ENCODE measurements at places on chromosomes 6 and 20. TPM values are rescaled to one million over a fixed set of nuclear protein-coding genes. Genes with fewer than 3 reads are reported as not detected.

The NKAPL gene
- total RNA-seq: not detected

DNA sequence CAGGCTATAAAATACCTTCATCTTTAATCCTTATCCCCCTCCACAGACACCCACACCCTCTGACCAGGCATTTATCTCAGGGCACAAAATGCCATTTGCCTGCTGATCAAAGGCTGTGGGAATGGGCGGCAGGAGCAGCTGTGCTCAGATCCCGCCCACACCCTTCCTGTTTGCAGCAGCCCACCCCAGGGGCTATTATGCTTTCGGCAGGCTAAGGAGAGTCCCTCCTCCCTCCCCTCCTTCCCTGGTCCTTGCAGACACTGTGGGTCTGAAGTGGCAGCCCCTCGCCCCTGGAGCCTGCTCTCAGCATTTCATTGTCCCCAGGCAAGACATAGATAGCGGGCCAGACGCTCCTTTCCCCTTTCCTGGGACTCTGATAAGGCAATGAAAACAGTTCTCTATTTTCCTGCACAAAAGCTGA lies 220.8 kb upstream of the HEY2 start:
- no peak for DNase-seq

DNA sequence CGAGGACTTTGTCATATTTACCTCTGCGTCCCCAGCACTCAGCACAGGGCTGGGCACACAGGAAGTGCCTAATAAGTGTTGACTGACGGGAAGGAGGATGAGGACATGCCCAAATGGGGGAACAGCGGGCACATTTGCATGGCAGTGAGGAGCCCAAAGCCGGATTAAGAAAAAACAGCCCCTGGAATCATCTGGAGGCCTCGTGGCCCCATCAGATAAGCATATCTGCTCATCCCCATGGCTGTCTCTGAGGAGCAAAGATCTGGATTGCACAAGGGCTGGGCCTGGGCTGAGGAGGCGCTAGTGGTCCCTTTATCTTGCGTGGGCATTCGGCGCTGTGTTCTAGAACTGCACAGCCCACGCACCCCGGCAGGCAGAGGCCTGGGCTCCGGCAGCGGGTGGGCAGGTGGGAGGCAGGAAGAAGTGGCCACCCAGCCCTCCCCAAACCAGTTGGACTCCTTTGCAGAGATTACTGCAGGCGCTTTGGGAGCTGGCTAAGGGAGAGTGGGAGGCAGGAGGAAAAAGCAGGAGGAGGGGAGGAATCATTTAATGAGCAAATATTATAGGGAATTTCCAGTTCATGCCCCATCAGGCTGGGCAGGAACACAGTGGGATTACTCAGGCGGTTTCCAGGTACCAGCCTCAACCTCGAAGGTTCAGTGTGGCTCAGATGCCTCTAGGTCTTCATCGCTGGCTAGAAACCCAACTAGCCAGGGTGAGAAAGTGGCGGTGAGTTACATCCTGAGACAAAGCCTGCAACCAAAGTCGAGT lies 108.1 kb downstream of the CEBPB start:
- no peak for DNase-seq

DNA sequence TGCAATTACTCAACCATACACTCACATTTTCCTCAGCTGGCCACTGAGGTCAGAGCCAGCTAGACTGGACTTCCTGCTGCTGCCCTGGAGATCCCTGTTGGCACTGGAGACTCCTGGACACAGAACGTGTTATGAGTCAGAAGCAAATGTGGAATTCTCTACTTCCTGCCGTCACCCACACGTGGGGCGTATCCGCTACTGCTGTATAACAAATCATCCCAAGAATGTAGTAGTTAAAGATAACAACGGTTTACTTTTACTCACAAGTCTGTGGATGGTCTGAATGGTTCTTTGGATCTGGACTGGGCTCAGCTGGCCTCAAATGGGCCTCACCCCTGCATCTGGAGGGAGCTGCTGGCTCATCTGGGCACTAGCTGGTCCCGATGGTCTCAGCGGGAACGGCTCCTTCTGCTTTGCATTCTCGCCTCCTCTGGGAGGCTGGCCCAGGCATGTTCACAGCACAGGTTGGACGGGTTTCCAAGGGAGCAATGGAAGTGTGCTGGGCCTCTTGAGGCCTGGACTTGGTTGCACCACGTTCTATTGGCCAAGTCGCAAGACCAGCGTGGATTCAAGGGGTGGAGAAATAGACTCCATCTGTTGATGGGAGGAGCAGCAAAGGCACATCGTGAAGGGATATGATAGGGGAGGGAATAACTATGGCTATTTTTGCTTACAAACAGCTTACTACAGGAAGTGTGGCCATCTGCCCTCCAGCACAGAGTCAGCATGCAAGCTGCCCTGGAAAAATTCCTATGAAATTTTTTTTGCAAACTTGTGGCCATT lies 118.5 kb downstream of the SNX5 start:
- peak; percentile 81 for DNase-seq

DNA sequence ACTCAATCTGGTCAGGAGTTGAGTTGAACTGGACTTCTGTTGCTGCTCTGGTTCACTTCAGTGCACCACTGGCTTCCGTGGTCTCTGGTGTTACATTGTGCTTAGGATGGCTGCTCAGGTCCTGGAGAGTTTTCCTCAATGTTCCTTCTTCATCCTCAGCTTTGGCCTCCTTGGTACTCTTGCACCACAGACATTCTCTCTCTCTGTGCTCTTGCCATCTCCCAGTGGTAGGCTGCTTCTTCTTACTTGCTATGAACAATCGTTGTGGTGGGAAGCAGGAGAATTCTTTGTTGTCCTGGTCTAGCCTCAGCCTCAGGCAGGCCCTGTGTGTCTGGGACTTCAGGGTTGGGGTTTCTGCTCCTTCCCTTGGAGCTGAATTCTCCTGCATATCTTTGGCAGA lies 14.5 kb upstream of the DUSP22 start:
- no peak for DNase-seq

The THBS2 gene
- 0.19 TPM for total RNA-seq

- DNase-seq: no peak
Measured at GRCh38 chr20:47111576-47111975, 216.9 kb downstream of the EYA2 start.

The PPIL1 gene
- total RNA-seq: 76.8 TPM

GRCh38 chr6:87436435-87436834 lies 28.7 kb downstream of the CFAP206 start:
- peak; percentile 30 for DNase-seq

GRCh38 chr20:922781-923180 lies 6.6 kb upstream of the ANGPT4 start:
- no peak for DNase-seq

The PNLDC1 gene
- total RNA-seq: not detected

DNA sequence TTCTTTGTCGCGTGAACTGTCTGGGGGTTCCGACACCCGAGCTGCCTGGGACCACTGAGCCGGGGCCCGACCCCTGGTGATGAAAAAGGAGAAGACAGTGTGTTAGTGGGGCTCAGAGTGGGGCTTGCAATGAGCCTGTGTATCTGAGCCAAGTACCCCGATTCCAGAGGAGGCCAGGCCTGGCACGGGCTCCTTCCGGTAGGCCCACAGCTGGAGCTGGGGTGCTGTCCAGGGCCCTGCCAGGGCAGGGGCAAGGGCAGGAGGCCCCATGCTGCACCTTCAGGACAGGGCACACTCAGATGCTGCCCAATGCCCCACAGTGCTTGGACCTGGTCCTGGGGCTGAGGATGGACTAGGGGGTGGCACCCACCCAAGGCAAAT lies 89.4 kb downstream of the TAF4 start:
- no peak for DNase-seq

The ZNF311 gene
- total RNA-seq: 1.2 TPM

- no peak for DNase-seq
Measured at GRCh38 chr6:39449022-39449421, 126.5 kb upstream of the KCNK16 start.

- DNase-seq: no peak
Measured at GRCh38 chr6:131014080-131014776, 48.8 kb downstream of the EPB41L2 start.

DNA sequence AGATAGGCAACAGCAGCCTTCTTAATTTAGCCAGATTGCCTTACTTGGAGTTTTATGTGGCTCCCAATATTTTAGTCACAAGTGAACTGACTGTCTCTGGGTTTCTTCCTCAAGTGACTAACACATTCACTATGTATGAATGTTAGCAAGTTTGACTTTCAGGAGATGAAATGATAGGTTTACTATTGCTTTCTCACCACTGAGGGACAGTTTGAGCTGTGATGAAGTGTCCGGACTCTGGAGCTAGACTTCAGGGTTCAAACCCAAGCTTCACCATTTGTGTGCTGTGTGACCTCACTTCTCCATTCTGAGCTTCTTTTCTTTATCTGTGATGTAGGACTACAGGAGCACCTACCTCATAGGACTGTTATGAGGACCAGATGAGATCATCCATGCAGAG lies 8.2 kb downstream of the DHX35 start:
- DNase-seq: no peak

The ANKRD66 gene
- total RNA-seq: not detected

- DNase-seq: no peak
Measured at GRCh38 chr6:118316796-118317384, 231.2 kb upstream of the PLN start.

The AKAP7 gene
- total RNA-seq: 2.9 TPM

The NKX2-2 gene
- total RNA-seq: 0.56 TPM

The WFDC12 gene
- not detected for total RNA-seq

GRCh38 chr6:107144014-107144413 lies 28.7 kb upstream of the BEND3 start:
- no peak for DNase-seq

The MRPS26 gene
- total RNA-seq: 80.0 TPM

DNA sequence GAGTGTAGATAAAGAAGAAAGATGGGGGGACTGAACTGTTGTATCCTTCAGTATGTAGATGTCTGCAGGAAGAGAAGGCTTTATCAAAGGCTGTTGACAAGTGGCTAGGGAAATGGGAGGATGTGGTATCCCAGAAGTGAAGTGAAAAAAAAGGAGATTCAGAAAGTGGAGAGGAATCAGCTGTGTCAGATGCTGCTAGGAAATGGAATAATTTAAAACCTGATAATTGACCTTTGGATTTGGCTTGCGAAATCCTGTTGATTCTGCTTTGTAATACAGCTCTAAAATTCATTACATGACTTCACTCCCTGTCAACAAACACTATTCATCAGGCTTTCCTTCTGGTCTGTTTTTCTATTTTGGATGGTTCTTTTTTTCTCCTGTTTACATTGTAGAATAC lies 41.7 kb downstream of the PHF3 start:
- DNase-seq: no peak

GRCh38 chr6:113162739-113163138 lies 694.4 kb upstream of the MARCKS start:
- no peak for DNase-seq

DNA sequence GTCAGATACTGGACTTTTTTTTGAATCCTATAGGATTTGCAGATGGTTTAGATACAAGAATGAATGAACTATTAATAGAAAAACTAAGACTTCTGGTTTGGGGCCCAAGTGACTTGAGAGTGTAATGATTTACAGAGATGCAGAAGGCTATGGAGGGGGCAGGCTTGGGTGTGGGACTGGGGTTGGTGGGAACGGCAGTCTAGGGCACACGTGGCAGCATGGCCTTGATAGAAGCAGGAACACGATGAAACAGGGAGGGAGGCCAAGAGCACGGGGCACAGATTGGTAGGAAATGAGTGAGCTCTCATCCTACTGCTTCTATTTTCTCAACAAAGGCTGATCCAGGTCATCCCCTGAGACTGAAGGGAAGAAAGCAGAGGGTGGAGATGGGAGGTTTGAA lies 3.4 kb upstream of the UST start:
- DNase-seq: no peak

DNA sequence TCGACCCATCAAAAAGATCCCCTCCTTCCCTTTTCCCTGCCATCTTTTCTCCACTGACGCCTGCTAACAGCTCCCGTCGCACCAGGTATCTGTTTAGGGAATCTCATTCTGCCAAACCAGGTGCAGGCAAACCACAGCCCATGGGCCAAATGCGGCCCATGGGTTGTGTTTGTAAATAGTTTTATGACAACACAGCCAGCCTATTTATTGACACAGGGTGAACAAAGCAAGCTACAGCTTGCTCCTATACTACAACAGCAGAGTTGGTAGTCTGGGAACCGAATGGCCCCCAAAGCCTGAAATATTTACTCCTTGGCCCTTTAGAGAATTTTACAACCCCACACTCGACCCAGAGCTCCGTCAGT lies 16.4 kb downstream of the NFATC2 start:
- DNase-seq: no peak

- no peak for DNase-seq
Measured at GRCh38 chr6:79756496-79756895, 125.4 kb downstream of the SH3BGRL2 start.

DNA sequence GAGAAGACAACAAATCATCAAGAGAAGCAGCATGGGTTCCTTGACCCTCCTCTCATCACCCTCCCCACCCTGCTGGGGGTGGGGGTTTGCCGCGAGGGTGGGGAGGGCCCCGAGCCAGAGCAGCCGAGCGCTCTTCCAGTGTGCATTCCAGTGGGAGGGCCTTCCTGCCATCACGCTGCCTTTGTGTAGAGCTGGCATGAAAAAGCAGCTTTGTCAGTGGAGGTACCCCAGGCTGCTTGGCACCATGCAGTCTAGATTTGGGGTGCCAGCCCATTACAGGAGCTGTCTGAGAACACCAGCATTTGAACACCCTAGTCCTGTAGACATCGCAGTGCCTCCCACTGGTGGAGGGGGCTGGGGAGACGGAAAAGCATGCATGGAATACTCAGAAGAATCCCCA lies 12.2 kb downstream of the BAK1 start:
- DNase-seq: no peak

GRCh38 chr6:118739696-118740353 lies 88.4 kb upstream of the CEP85L start:
- peak; percentile 6 for DNase-seq

Data from H4 (cell line).